ENCODE measurements at places on chromosomes 1 and 21. TPM values are rescaled to one million over a fixed set of nuclear protein-coding genes. Genes with fewer than 3 reads are reported as not detected.

SMCP gene
- total RNA-seq = not detected

C1orf35 gene
- total RNA-seq = 16.8 TPM

CFHR3 gene
- not detected for total RNA-seq

FAM72D gene
- total RNA-seq = 4.6 TPM

INAVA gene
- not detected for total RNA-seq

AMY1B gene
- total RNA-seq = not detected

DYNLT5 gene
- 1.4 TPM for total RNA-seq

SLC44A5 gene
- 0.47 TPM for total RNA-seq

SPRR1A gene
- total RNA-seq = not detected

LRRC38 gene
- total RNA-seq = 0.40 TPM

SPATA21 gene
- total RNA-seq = not detected

OPTC gene
- total RNA-seq = not detected

KLHDC8A gene
- total RNA-seq = not detected

MTARC1 gene
- 3.1 TPM for total RNA-seq

OR6N2 gene
- total RNA-seq = not detected

SPRR1B gene
- total RNA-seq = not detected

RGS8 gene
- not detected for total RNA-seq

CASQ2 gene
- total RNA-seq = not detected

RNF207 gene
- total RNA-seq = 24.4 TPM

MCOLN3 gene
- total RNA-seq = not detected

FLVCR1 gene
- 6.7 TPM for total RNA-seq

PPFIA4 gene
- total RNA-seq = under 0.01 TPM

LAMC1 gene
- 383 TPM for total RNA-seq

SELL gene
- total RNA-seq = 4.3 TPM

IVNS1ABP gene
- 35.8 TPM for total RNA-seq
